ENCODE measurements at places on chromosomes 1 and 21. TPM values are rescaled to one million over a fixed set of nuclear protein-coding genes. Genes with fewer than 3 reads are reported as not detected.

DNA sequence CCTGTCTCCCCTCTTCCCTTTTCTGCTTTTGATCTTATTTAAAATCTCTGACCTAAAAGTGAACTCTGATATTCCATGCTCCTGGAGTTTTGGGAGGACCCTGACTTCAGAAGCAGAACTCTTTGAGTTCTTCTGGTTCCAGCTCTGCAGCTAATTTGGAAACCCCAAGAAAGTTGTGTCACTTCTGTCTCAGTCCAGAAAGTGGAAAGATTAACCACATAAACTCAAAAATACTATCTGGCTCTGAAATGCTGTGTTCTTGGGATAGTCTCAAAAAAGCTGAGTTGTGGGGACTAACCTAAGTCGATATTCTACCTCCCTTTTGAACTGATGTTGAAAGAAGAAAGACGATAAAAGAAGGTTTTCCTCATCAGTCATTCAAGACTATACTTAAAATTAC, 59.8 kb downstream of the ITPKB start:
- DNase-seq: no peak

DNA sequence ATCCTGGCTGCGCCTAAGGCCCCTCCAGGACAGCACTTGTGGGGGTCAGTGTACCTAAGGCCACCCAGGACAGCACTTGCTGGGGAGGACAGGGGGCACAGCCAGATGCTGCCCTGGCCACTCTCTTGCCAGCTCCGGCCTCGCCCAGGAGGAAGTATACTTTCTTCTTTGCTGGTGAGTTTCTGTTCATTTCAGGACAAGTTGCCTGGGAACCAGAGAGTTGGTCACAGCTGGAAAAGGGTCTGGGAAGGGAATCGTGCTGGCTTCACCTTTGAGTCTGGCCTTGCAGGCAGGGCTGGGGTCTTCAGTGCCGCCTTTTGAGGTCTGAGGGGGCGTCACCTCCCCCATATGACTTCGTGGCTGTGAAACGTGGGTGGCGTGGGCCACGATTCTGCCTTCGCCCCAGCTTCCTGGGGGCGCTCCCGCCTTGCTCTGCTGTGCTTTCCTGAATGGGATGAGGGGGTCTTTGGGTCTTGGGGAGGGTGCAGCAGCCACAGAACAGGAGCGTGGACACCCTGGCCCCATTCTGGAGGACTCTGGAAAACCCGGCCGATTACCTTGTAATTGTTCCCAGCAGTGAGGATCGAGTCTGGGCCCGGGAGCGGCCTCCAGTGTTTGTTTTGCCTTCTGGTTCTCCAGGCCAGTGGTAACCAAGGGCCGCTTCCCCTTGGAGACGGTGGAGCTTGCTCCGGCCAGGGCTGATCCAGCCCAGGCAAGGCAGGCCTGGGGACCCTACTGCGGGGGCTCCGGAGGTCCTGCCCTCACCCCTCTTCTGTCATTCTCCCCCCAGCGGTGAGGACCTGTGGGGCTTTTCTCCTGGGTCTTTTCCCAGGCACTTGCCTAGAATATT, 45.9 kb downstream of the SPSB1 start:
- no peak for DNase-seq

- peak; percentile 66 for DNase-seq
Observed at GRCh38 chr1:34125721-34126380, 39.2 kb downstream of the CSMD2 start.

GRCh38 chr1:24186993-24187790, at the start of gene IFNLR1:
Gene IFNLR1, minus strand, starts transcription at chr1:24187289. Its CDS starts 41 bp downstream, at chr1:24187248.
- no peak for DNase-seq

GRCh38 chr1:228090613-228091081, 8.1 kb downstream of the ARF1 start:
- DNase-seq: no peak

- DNase-seq: no peak
Observed at GRCh38 chr1:147267711-147268110, 25.2 kb downstream of the CHD1L start.

GRCh38 chr1:66607458-66607857, 73.5 kb downstream of the SGIP1 start:
- no peak for DNase-seq

DNA sequence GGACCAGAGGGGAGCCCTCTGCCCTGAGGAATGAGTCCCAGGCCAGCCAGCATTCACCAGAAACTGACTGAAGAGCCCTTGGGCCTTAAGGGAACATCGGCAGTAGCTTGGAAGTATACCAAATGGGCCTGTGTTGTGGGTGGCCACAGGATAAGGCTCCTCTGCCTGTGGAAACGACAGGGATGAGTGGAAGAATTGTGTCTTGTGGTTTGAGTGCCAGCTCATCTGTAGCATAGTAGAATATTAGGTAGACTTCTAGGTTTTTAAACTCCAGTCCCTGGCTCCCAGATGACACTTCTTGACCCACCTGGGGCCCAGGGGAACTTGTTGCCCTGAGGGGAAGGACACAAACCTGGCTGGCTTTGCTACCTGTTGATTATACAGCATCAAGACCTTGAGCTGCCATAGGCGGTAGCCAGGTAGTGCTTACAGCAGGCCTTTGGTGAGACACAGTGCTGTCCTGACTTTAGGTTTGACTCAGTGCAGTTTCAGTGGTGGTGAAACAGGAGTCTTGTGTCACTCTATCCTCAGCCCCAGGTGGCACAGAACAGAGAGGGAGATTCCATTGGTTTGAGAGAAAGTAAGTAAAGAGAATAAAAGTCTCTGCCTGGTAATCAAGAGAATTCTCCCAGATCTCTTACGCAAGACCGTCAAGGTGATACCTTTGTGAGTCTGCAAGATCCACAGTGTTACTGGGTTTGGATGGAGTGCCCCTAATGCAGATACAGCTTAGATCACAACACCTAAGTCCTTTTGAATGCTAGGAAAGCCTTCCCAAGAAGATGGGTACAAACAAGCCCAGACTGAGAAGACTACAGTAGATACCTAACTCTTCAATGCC, 50.2 kb downstream of the RABGAP1L start:
- DNase-seq: no peak

DNA sequence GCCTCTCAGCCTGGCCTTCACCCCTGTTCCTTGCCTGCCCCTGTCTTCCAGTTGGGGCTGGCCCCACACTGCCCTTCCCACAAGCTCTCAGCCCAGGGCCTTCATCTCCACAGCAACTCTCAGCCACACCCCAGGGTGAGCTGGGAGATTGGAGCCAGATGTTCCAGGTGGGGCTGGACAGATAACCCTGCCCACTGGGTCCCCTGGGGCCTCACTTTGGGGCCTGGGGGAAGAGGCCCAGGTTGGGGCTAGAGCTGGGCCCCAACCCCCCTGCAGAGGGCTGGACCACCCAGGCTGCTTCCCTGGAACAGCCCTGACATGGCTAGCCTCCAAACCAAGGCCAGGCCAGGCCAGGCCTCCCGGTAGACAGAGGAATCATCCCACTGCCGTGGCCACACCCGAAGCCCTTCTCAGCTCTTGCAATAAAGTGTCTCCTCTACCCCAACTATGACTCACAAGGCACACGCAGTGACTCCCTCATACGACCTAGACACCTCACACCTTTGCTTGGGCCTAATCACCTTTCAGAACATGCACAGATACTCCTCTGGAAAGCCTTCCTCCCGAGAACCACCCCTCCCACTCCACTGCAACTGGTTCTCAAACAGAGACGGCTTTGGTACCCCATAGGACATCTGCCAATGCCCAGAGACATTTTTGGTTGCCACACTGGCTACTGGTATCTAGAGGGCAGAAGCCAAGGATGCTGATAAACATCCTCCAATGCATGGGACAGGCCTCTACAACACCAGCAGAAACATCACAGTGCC, 22.2 kb downstream of the SLC2A1 start:
- DNase-seq: no peak

DNA sequence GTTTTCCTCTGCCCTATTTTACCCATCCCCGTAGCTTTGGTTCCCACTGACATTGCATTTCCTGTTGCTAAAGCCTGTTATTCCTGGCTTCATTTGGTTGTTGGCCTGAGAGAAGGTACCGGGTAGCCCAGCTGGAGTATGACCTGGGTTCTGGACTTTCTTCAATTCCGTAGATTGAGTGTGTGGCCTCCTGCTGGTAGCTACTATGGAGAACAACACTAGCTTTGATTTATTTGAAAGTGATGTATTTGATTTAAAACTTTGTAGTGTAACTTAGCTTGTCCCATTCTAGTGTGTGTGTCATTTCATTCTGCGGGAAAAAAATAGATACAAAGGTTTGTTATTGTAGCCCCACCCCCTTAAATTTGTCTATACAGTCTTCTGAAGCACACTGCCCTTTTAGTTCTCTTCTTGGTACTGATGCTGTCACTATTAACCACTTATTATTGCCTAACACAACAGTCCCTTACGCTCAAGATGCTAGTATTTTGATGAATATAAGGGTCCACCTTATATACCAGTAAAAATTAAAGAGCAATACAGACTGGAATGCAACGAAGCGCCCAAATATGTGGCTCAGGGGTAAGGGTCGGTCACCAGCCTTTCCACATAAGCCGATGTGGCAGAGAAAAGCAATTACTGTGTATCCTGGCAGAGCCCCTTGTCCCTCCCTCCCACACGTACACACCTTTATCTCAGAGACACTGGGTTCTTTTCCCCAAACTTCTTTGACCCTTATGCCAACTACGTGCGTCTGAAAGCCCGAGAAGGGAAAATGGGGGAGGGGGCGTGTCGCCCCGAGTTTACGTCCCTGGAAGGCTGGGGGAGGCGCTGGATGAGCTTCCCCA, 643 bp upstream of the MOV10 start:
- no peak for DNase-seq

DNA sequence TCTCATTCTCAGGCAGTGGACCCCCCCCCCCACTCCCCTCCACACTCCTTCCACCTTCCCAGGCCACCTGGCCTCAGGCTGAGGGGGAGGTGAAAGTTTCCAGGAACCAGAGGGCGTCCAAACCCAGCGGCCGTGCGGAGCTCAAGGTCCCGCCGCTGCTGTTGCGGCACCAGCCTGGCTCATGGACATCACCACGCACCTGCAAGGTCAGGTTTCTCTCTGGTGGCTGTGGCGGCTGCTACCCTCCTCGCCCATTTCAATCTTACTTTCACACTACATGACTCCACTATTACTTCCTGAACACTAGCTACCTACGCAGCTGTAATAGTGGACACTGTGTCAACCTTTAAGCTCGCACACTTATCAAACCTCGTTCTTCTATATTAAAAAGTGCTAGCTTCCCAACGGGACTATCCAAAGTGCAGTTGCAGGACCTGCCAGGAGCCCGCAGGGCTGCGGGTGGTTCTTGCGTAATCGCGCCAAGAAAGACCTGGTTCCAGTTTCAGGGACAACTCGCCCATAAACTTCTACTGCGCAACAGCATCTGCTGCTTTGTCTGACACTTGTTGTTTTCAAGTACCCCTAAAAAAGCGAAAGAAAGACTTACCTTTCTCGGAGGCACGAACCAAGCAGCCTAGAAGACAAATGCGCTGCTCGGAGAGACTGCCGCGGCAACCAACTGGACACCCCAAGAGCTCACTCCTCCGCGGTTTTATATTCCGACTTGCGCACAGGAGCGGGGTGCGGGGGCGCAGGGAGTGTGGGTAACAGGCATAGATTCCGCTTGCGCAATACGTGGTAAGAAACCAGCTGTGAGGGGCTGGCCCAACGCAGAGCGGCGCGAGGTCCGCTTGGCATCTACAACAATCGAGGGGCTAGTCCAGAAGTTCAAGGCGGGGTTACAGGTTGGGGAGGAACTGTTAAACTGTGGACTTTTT, at the start of gene DIRAS3:
DIRAS3 (minus strand) TSS at position 687 of the 938 bp plus-strand sequence. CDS start 3,330 bp downstream, outside the sequence.
- no peak for DNase-seq

GRCh38 chr1:229238674-229239415, 32.1 kb upstream of the RAB4A start:
- no peak for DNase-seq

DNA sequence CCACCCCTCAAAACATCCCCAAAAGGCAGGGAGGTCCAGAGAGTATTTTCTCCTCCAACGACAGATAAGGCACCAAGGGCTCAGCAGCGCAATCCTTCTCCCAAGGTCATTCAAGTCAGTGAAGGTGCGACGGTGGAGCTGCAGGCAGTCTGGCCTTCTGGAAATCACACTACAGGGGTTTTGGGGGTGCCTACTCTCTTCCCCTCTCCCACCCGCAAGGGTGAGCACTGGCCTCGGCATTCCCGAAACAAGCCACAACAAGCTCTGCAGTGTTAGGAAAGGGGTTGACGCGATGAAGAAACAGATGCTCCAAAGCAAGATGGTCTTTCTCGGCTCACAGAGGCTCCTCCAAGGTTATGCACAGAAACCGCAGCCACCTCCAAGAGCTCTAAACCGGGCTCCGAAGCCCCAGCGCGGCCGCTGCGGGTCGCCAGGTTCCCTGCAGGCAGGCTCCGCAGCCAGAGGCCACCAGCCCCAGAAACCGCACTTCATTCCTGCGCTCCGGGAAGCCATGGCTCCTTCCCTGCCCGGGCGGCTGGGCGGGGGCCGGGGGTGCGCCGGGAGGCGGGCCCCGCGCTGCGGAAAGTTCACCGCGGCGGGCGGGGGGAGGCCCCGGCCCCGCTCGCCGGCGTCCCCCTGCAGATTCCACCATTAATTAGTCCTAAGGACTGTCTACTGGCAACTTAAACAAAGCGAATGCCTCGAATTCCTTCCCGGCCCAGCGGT, 1.1 kb downstream of the LUZP1 start:
- DNase-seq: peak; percentile 89

- DNase-seq: no peak
Observed at GRCh38 chr1:156849151-156849496, 9.8 kb downstream of the INSRR start.

GRCh38 chr1:93516164-93516563, 68.2 kb downstream of the FNBP1L start:
- no peak for DNase-seq

- no peak for DNase-seq
Observed at GRCh38 chr1:62301726-62302390, 17.4 kb downstream of the KANK4 start.

The TMEM61 gene
- total RNA-seq: not detected

The ATF6 gene
- total RNA-seq: 32.2 TPM

The HES4 gene
- 79.2 TPM for total RNA-seq

The TNNT2 gene
- total RNA-seq: 1.4 TPM

The FLG2 gene
- total RNA-seq: not detected

The SYTL1 gene
- total RNA-seq: 0.46 TPM

The PHGDH gene
- total RNA-seq: 271 TPM

The AJAP1 gene
- 0.35 TPM for total RNA-seq

The SH3D21 gene
- 5.1 TPM for total RNA-seq

The CD5L gene
- total RNA-seq: not detected

The FCRL5 gene
- total RNA-seq: not detected

The CADM3 gene
- total RNA-seq: 0.13 TPM

The GNAT2 gene
- total RNA-seq: not detected

The HUNK gene
- 1.8 TPM for total RNA-seq
